A549 treated with CORT108297 at 1 μM for 4 hours (cell line): ENCODE measurements at places on chromosomes 11 and 22. TPM values are rescaled to one million over a fixed set of nuclear protein-coding genes. Genes with fewer than 3 reads are reported as not detected.

The ALDH3B2 gene
- not detected in 5 replicates for total RNA-seq

The CABP4 gene
- total RNA-seq = 0.03 TPM in 1 of 5 replicates, not detected in the others

The BARX2 gene
- not detected in 5 replicates for total RNA-seq

The CCDC188 gene
- total RNA-seq = not detected in 5 replicates

The CHRNA10 gene
- total RNA-seq = 0.78 to 2.1 TPM (median 0.93 TPM) in 5 replicates
